Thoracic aorta (tissue), 2 donors: ENCODE measurements at places on chromosomes 4 and X. TPM values are rescaled to one million over a fixed set of nuclear protein-coding genes. Genes with fewer than 3 reads are reported as not detected.

CLIC2 gene
- total RNA-seq: 18.7 TPM

DNA sequence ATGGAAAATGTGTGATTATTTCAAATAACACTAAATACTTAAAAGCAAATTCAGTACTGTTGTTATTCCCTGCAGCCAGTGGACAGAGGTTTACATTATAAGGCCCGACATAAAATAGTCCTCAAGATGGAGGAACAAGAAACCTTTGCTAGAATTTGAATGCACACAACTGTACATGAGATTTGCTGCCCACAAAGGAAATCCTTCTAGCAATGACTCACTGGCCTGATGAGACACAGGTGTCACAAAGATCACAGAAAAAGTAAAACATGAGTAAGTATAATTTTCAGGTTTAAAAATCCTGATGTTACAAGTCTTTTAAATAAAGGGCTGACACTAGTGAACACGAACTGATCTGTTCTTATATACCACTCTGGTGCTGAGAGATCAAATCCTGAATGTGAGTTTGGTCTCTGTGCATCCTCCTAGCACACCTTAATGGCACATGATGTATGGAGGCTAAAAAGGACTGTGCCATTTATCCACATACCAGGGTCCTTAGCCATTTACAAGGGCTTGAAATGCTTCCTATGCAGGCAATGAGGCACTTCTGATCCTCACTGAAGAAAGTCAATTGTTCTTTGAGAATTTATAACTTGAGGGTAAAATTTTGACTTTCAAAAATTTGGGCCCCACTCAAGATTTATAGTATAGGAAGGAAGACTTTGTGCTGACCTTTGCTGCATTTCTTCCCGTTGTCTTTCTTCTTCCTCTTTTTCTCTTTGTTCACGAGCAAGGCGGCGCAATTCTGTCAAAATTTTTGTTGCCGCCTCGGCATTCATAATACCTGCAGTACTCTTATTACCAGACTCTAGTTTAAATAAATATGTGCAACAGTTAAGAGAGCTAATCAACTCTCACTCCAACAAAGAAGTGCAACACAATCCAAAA, 23.0 kb downstream of the MAP7D3 start:
- H3K36me3 ChIP-seq: peaks cover 11% of the 10 kb centered on the region
- H3K4me1 ChIP-seq: no peaks in the 10 kb centered on the region
- H3K4me3 ChIP-seq: no peak overlapping the region
- H3K27me3 ChIP-seq: no peaks in the 10 kb centered on the region
- DNase-seq: no peak

MND1 gene
- 3.0 TPM for total RNA-seq

GRCh38 chrX:23525531-23525930, 141.8 kb upstream of the PRDX4 start:
- H3K36me3 ChIP-seq: no peaks in the 10 kb centered on the region
- no peaks in the 10 kb centered on the region for H3K27me3 ChIP-seq
- H3K4me3 ChIP-seq: no peak overlapping the region
- DNase-seq: no peak
- H3K27ac ChIP-seq: no peak overlapping the region

FNIP2 gene
- 47.9 TPM for total RNA-seq

DNA sequence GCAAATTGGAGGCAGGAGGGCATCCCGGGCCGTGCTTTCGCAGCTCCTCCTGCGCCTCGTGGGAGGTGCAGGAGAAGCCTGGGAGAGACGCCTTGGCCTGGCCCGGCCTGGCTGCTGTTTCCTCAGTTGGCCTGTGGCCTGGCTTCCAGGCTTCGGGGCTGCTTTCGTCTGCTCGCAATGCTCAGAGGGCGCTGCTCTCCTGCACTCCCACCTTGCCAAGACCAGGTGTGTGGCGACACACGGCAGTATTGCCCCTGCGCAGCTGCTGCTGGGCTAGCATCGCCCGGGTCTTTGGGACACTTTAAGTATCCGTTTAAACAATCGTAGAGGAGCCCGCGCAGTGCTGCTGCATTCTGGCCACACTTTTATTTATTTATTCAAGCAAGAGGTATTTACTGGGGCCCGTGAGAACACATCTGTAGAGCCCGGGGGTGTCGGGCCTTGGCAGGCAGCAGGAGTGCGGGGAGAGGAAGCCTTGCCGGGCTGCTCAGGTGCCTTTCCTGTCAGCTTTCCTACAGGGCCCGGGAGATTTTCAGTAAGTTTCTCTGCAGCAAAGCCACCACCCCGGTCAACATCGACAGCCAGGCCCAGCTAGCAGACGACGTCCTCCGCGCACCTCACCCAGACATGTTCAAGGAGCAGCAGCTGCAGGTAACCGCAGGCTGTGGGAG, 26.2 kb upstream of the HGFAC start:
- H3K27me3 ChIP-seq: no peaks in the 10 kb centered on the region
- H3K4me3 ChIP-seq: no peak overlapping the region
- no peak overlapping the region for H3K27ac ChIP-seq
- no peak for DNase-seq

GRCh38 chrX:72358313-72358712, 52.6 kb upstream of the CITED1 start:
- H3K4me3 ChIP-seq: no peak overlapping the region
- no peaks in the 10 kb centered on the region for H3K27me3 ChIP-seq
- H3K4me1 ChIP-seq: no peaks in the 10 kb centered on the region
- no peaks in the 10 kb centered on the region for H3K36me3 ChIP-seq
- no peak overlapping the region for H3K27ac ChIP-seq
- no peak for DNase-seq

IGSF1 gene
- 8.4 TPM for total RNA-seq

DNA sequence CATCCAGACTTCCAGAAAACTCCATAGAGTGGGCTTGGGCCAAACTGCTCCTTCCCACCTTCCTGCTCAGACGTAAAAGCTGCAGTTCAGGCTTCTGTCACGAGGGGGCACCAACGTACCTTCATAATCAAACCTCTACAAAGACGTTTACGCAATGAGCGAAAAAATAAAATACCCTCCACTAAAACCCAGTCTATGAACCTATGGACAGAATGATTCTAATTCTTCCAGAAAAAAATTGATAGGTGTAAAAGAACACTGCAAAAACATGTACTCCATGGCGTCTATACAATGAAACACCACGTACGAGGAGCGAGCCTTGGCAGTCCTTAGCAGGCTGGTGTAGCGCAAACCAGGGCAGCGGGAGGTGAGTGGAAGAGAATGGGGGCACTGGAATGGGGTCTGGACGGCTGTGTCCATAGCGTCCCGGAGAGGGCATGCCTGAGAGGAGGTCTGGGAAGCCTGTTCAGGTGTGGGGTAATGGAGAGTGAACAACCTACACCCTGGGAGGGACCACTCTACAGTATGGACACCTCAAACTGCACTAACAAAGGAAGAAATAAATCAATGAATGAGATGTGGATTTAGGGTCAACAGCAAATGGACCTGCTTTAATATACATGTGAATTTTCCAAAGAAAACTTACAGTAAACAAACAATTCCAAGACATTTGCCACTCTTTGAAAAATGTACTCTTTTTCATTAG, 14.4 kb upstream of the RAB40A start:
- H3K36me3 ChIP-seq: no peaks in the 10 kb centered on the region
- peak overlapping the region; percentile 93 for H3K27ac ChIP-seq

DNA sequence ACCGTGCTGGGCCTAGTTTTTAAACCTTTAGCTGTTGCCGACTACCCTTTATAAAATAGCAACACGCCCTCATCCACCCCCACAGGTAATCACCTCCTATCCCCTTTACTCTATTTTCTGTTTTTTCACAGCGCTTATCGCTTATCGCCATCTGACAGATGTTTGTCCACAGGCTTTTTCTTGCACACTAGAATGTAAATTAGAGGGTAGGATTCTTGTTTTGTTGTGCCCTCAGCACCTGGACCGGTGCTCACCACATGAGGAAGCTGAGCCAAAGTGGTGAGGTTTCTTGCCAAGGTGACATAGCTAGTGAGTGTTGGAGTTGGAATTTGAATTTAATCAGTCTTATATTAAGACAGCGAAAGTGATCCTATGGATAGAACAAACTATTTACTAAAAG, 2.9 kb upstream of the RBBP7 start:
- DNase-seq: no peak
- H3K36me3 ChIP-seq: no peaks in the 10 kb centered on the region
- no peaks in the 10 kb centered on the region for H3K4me1 ChIP-seq
- H3K27me3 ChIP-seq: no peaks in the 10 kb centered on the region

DNA sequence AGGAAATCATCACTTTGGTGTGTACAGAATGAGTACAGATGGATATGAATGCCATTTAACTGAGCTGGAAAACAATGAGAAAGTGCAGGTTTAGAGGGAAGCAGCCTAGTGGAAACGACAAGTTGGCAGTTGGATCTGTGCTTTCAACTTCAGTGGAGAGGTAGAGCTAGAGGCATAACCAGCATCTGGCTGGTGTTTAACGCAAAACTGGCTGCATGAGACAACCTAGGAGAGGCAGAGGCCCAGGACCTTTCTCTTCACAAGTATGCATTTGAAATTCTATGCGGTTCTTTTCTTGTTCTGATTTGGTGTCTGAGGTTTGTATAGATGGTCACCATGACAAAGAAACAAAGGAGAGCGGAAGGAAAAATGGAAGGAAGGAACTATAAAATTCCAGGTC, 63.1 kb downstream of the ANXA5 start:
- H3K4me1 ChIP-seq: no peaks in the 10 kb centered on the region
- H3K4me3 ChIP-seq: no peak overlapping the region
- no peak overlapping the region for H3K27ac ChIP-seq
- H3K27me3 ChIP-seq: no peaks in the 10 kb centered on the region
- no peak for DNase-seq
- H3K36me3 ChIP-seq: no peaks in the 10 kb centered on the region

LGI2 gene
- 3.7 TPM for total RNA-seq

- H3K4me3 ChIP-seq: no peak overlapping the region
- peak; percentile 25 for DNase-seq
- H3K4me1 ChIP-seq: peaks cover 19% of the 10 kb centered on the region
- H3K36me3 ChIP-seq: no peaks in the 10 kb centered on the region
- no peaks in the 10 kb centered on the region for H3K27me3 ChIP-seq
- H3K27ac ChIP-seq: no peak overlapping the region
Measured at GRCh38 chr4:159390648-159391047, 287.8 kb downstream of the RAPGEF2 start.

TMPRSS11B gene
- total RNA-seq: not detected

MED28 gene
- 14.5 TPM for total RNA-seq

GRCh38 chrX:104126856-104127255, 14.5 kb downstream of the ZCCHC18 start:
- H3K4me3 ChIP-seq: no peak overlapping the region
- no peak overlapping the region for H3K27ac ChIP-seq
- no peaks in the 10 kb centered on the region for H3K36me3 ChIP-seq
- DNase-seq: no peak

DNA sequence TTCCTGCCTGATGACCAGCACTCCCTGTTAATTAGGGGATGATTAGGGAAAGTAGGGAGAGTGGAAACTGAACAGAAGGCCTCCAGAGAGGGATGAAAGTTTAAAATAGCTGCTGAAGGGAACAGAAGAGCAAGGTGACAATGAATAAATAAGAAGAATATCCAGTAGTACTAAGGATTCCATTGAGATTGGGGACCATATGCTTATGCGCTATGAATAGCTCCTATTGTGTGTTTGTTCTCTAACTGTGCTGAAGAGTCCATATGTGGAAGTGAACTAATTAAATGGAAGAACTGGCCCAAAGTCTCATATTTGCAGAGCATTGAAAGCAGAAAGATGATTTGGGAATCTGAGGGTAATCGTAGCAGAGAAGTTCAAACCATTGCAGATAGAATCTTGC, 137.0 kb downstream of the PRSS12 start:
- H3K27ac ChIP-seq: no peak overlapping the region
- no peak overlapping the region for H3K4me3 ChIP-seq
- DNase-seq: no peak
- no peaks in the 10 kb centered on the region for H3K27me3 ChIP-seq
- no peaks in the 10 kb centered on the region for H3K4me1 ChIP-seq

CT55 gene
- total RNA-seq: not detected

ACE2 gene
- total RNA-seq: not detected
